ENCODE measurements at places on chromosomes 1 and 21.

- H3K4me1 ChIP-seq, result peaks cover 11% of the 10 kb centered on the region
- H3K36me3 ChIP-seq, result peaks cover 2% of the 10 kb centered on the region
- no peak for DNase-seq
- H3K4me3 ChIP-seq, result no peak overlapping the region
- no peaks in the 10 kb centered on the region for H3K27me3 ChIP-seq
Observed at GRCh38 chr21:43195121-43196021, 26.6 kb downstream of the CRYAA start.

GRCh38 chr1:6519935-6520671 lies 28.6 kb upstream of the PLEKHG5 start:
- peaks cover 2% of the 10 kb centered on the region for H3K36me3 ChIP-seq
- H3K27ac ChIP-seq, result no peak overlapping the region
- H3K27me3 ChIP-seq, result no peaks in the 10 kb centered on the region

GRCh38 chr1:200710166-200710565 lies 28.5 kb upstream of the CAMSAP2 start:
- no peak overlapping the region for H3K27ac ChIP-seq
- H3K4me1 ChIP-seq, result no peaks in the 10 kb centered on the region
- H3K36me3 ChIP-seq, result no peaks in the 10 kb centered on the region
- H3K4me3 ChIP-seq, result no peak overlapping the region
- H3K27me3 ChIP-seq, result peaks cover 2% of the 10 kb centered on the region

DNA sequence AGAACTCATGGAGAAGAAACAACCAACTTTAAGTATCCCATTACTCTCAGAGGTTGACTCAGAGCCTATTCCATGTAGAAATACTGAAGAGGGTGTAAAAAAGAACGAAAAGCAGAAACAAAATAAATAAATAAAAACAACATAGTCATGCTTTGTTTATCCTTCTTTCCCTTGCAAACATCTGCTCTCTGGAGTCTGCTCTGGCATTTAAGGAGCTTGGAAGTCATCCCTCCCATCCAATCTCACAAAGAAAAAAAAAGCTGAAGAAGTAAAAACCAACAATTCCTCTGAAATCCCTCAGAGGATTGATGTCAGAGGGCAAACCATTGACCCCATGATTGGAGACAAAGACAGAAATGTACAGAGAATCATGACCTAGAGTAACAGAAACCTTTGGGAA lies 302.6 kb upstream of the GREM2 start:
- no peak overlapping the region for H3K27ac ChIP-seq
- no peaks in the 10 kb centered on the region for H3K27me3 ChIP-seq
- no peak overlapping the region for H3K4me3 ChIP-seq
- H3K4me1 ChIP-seq, result no peaks in the 10 kb centered on the region
- H3K36me3 ChIP-seq, result no peaks in the 10 kb centered on the region

- no peaks in the 10 kb centered on the region for H3K27me3 ChIP-seq
- no peaks in the 10 kb centered on the region for H3K36me3 ChIP-seq
- no peak overlapping the region for H3K4me3 ChIP-seq
- H3K27ac ChIP-seq, result peak overlapping the region; percentile 90
- no peak for DNase-seq
Observed at GRCh38 chr1:248613742-248614141, 16.2 kb upstream of the OR2T10 start.

GRCh38 chr1:69294171-69294570 lies 273.6 kb upstream of the LRRC7 start:
- H3K27me3 ChIP-seq, result no peaks in the 10 kb centered on the region
- no peak for DNase-seq
- no peaks in the 10 kb centered on the region for H3K4me1 ChIP-seq
- H3K4me3 ChIP-seq, result no peak overlapping the region

GRCh38 chr1:11494771-11495170 lies 15.8 kb downstream of the DISP3 start:
- H3K27me3 ChIP-seq, result peaks cover 5% of the 10 kb centered on the region
- no peaks in the 10 kb centered on the region for H3K36me3 ChIP-seq
- H3K27ac ChIP-seq, result no peak overlapping the region
- no peaks in the 10 kb centered on the region for H3K4me1 ChIP-seq
- H3K4me3 ChIP-seq, result no peak overlapping the region

- DNase-seq, result no peak
- H3K27ac ChIP-seq, result no peak overlapping the region
- H3K36me3 ChIP-seq, result no peaks in the 10 kb centered on the region
Observed at GRCh38 chr1:58539553-58539952, 7.0 kb downstream of the OMA1 start.

DNA sequence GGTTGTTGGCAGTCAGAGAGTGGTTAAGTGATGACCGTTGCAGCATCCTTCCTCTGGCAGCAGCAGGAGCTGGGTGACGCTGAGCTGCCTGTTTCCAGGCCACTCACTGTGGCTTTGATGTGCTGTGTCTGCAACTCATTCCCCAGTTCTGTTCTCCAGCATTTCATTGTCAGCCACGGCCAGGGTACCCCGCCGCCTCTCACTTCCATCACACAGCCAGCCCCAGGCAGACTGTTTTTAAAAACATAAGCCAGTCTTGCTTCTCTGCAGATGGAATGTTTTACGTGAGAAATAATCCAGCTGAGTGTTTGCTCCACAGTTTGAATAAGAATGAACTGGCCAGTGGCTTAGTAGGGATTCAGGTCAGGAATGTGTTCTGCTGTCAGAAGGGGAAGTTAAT lies 21.5 kb upstream of the ST6GALNAC3 start:
- no peak overlapping the region for H3K4me3 ChIP-seq
- H3K27ac ChIP-seq, result no peak overlapping the region
- H3K36me3 ChIP-seq, result no peaks in the 10 kb centered on the region

DNA sequence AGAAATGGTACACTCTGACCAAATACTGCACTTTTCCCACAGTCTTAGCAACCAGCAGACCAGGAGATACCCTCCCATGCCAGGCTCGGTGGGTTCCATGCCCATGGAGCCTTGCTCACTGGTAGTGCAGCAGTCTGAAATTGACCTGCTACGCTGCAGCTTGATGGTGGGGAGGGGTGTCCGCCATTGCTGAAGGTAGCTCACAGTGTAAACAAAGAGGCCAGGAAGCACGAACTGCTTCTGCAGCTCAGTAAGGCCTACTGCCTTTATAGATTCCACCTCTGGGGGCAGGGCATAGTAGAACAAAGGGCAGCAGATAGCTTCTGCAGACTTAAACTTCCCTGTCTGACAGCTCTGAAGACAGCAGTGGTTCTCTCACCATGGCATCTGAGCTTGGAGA lies 12.3 kb upstream of the IFI44L start:
- no peaks in the 10 kb centered on the region for H3K4me1 ChIP-seq
- H3K36me3 ChIP-seq, result no peaks in the 10 kb centered on the region
- no peak overlapping the region for H3K27ac ChIP-seq
- H3K27me3 ChIP-seq, result peaks cover 3% of the 10 kb centered on the region
- no peak overlapping the region for H3K4me3 ChIP-seq

- H3K4me3 ChIP-seq, result no peak within 1 kb of the TSS
- no peaks in the 10 kb centered on the region for H3K27me3 ChIP-seq
- peak; percentile 82 for DNase-seq
- H3K36me3 ChIP-seq, result peaks cover 7% of the 10 kb centered on the region
- no peak within 1 kb of the TSS for H3K27ac ChIP-seq
- peaks cover 44% of the 10 kb centered on the region for H3K4me1 ChIP-seq
Observed at GRCh38 chr1:113978863-113979702, at the start of gene OLFML3. Gene OLFML3, plus strand, starts transcription at chr1:113979474. Its CDS starts 43 bp downstream, at chr1:113979517.

- H3K4me1 ChIP-seq, result no peaks in the 10 kb centered on the region
- H3K27ac ChIP-seq, result no peak overlapping the region
- no peak for DNase-seq
- peaks cover 38% of the 10 kb centered on the region for H3K36me3 ChIP-seq
- no peaks in the 10 kb centered on the region for H3K27me3 ChIP-seq
Observed at GRCh38 chr1:6080469-6080868, 34.8 kb downstream of the KCNAB2 start.
